ENCODE measurements at places on chromosomes 5 and 9. TPM values are rescaled to one million over a fixed set of nuclear protein-coding genes. Genes with fewer than 3 reads are reported as not detected.
A peak's percentile ranks its signal among the peaks of the same experiment; 100 is the strongest.

- no peak for DNase-seq
These were observed 93.4 kb downstream of the LMX1B start for GRCh38 chr9:126707083-126707482.

DNA sequence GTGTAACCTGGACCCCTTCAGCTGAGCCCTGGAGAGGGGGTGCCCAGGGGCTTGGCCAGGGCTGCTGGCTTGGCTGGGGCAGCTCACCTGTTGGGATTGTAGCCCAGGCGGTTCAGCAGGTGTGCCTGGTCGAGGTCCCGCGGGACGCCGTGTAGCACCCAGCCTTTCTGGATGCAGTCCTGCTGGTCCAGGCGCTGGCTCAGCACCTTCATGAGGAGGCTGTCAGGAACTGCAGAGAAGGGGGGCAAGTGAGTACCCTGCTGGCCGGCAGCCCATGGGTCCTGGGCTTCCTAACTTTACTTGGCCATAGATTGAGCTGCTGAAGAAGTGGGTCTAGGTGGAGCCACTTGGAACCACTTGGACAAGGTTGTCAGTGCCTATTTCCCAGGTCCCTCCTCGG, 85.5 kb downstream of the AK8 start:
- DNase-seq: no peak

DNA sequence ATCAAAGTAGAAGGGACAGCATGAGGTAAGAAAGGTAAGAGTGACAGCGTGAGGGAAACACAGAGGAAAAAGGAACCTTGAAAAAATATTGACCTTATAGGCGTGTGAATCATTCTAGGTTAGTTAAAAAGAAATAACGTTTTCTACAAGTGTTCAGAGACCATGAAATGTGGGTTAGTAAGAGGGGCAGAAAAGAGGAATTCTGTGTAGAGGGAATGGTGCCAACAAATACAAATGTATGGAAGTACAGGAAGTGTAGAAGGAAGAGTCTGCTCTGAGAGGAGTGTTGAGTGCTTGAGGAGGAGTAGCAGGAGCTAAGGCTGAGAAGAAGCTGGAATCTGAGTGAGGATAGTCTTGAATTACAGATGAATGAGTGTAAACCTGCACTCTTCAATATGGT, 418.6 kb upstream of the RIOK2 start:
- DNase-seq: no peak

DNA sequence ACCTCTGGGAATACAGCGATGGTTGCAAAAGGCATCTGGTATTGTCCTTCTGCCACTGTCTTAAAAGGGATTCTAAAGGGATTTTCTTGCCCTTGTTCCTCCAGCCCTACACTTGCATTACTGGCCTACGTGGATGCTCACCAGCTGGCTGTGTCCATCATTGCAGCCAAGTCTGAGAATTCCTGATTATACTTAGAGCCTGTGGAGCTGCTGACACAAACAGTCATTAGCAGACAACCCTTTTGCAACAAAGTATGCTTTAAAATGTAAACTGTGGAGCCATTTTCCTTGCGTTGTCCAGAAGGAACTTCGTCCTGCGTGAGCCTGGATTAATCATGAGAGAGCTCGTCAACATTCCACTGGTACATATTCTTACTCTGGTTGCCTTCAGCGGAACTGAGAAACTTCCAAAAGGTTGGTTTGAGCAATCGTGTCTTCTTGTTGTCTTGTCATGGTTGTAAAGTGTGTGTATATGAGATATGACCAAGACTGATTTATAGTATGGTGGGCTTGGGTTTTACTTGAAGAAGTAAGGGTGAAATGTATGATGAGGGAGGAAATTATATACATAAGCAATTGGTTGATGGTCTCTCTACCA, at the start of gene MUSK:
Gene MUSK (plus strand): TSS at position 222 of the 598 bp plus-strand sequence. CDS start 114 bp downstream, at position 336.
- DNase-seq: no peak

GRCh38 chr9:93031629-93032430, 26.7 kb upstream of the SUSD3 start:
- no peak for DNase-seq

- no peak for DNase-seq
These were observed 53.0 kb upstream of the WWC1 start for GRCh38 chr5:168238463-168238862.

- no peak for DNase-seq
These were observed 150.7 kb downstream of the RXRA start for GRCh38 chr9:134476942-134477335.

GRCh38 chr9:107360098-107360497, 77.0 kb downstream of the RAD23B start:
- DNase-seq: no peak

DNA sequence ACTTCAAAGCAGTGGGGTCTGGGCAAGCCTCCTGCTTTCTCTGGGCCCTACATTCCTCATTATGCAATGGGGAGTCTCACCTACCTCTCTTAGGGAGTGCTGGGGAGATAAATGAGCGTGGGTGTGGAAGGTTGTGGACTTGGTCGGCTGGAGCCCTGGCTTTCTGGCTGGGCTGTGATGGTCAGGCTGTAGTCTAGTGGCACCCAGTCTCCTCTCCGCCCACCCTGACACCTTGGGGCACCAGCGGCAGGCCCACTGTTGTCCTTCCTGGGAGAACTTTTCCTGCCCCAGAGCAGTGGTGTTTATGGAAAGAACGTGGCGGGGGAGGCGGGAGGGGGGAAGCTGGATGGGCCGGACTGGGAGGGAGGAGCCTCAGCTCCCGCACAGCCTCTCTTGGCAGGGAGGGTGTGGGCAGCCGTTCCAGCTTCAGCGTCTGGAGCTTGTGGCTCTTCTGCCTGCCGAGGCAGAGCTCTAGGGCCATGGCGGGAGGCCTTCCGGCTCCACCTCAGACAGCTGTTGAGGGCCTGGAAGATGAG, 4.1 kb downstream of the PTGS1 start:
- DNase-seq: no peak

- DNase-seq: peak; percentile 46
These were observed 34.2 kb upstream of the TESK1 start for GRCh38 chr9:35570709-35571504.

Gene CATSPER3
- not detected for polyA plus RNA-seq

GRCh38 chr5:174793684-174794328, 69.4 kb downstream of the MSX2 start:
- peak; percentile 8 for DNase-seq

Data from immature natural killer cell (primary cell).